Activated naive CD4-positive, alpha-beta T cell (primary cell): ENCODE measurements at places on chromosomes 7 and 10.

DNA sequence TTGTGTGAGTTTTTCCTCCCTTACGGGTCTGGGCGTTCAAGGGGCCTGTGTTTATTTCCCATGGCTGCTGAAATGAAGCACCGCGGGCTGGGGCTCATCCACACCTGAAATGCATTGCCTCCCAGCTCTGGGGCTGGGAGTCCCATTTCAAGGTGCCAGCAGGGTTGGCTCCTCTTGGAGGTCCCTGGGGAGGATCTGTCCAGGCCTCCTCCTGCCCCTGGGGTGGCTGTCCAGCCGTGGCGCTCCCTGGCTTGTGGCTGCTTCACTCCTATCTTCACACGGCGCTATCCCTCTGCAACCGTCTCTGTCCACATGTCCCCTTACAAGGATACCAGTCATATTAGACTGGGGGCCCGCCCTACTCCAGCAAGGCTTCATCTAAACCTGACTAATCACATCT lies 41.1 kb upstream of the CNPY1 start:
- DNase-seq = no peak

DNA sequence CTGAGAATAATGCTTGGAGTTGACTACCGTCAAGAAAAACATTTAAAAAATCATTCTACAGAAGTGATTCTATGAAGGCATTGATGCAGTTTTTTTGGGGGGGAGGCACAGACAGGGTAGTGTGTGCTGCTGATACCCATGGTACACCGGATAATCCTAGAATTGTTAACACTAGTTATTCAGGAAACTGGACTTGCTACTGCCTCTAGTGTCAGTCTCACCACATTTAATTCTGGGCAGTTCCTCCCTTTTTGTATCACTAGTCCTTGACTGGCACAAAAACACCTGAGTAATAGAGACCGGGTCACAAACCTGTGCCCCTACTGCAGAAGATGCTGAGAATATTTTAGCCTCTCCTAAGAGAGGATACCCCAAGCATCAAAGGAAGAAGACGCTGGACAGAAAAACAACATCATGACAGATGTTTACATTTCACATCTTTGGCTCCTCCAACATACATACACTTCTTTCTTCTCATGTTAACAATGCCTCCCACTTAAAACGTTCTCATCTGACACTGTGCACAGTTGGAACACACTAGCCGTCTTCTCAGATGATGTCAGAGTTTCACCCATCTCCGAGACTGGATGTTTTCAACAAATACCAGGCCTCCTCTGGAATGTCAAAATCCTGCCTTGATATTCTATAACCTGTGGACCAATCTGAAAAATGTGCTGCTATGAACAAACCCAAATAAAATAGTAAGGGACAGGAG lies 13.1 kb upstream of the TCAF1 start:
- DNase-seq = no peak

DNA sequence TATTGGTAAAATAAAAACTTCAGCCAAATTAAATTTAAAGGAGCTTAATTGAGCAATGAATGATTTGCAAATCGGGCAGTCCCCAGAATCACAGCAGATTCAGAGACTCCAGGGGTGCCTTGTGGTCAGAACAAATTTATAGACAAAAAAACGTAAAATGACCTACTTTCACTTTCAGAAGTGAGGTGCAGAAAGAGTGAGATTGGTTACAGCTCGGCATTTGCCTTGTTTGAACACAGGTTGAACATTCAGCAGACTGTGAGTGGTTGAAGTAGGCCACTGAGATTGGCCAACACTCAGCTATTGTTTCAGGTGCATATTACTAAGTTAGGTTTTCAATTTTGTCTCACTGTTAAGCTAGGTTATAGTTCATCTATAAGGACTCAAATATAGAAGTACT lies 153.4 kb downstream of the BICC1 start:
- DNase-seq = no peak

DNA sequence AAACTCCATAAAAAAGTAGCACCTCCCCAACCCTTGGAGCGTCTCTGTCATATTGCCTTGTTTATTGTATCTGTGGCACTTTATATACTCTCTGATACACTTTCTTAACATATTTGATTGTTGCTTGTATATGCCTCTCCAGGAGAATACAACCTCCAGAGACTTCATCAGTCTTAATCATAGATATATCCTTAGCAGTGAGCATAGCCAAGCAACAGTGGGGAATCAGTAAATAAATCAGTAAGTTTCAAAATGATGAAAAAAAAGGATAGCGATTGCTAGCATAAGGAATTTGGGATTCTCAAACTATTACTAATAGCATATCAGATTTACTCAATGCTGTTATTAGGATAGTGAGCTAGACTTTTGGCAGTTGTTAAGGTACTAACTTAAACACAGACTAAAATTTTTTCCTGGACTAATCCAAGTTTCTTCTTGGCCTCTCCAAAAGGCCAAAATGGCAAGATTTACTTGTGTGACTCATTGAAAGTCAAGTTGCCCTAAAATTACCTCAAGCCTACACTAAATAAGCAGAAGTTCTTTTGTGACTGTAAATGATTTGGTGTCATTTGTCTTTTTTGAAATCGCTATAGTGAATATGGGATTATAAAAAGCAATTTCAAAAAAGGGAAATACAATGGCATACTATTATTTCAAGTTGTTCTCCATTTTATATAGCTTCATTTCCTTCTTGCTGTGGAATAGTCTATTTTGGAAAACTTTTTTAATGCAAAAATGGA lies 177.9 kb downstream of the CHN2 start:
- no peak for DNase-seq

DNA sequence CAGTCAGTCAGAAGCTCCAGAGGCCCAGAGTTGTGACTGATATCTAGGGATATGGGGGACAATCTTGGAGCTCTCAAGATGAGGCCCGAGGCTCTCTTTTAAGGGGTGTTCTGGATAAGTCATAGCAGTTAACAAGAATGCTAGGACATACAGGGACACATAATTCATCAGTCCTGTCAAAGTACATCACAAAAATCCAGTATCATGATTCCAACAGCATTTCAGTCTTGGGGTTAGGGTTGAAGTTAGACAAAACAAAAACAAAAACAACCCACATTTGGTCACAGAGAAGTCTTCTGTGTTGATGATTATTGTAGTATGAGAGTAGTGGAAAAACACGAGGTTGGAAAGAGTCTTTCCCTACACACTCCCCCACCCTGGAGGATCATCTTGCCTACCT lies 39.4 kb downstream of the BTRC start:
- DNase-seq = no peak

- no peak for DNase-seq
Measured at GRCh38 chr7:42046483-42046882, 190.5 kb downstream of the GLI3 start.

GRCh38 chr10:106836933-106837663 lies 327.4 kb downstream of the SORCS1 start:
- DNase-seq = no peak

- DNase-seq = no peak
Measured at GRCh38 chr7:4799508-4800268, 24.3 kb downstream of the AP5Z1 start.

DNA sequence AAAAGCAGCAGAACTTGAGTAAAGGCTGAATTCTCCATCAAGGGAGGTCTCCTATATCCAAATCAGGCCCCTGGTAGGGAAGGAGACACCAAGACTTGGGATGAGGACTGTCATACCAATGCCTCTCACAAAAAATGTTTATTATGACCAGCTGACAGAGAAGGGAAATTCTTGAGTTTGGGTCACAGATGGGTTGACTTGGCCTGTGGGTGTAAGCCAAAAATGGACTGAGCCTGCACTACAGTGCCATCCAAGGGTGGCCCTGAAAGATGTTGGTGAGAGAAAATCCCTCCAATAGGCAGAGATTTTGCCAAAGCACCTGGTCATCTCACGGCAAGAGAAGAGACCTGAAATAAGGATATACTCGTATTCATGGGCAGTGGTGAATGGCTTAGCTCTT lies 27.0 kb upstream of the PPIF start:
- no peak for DNase-seq
